ENCODE measurements at places on chromosomes 1 and 21.

DNA sequence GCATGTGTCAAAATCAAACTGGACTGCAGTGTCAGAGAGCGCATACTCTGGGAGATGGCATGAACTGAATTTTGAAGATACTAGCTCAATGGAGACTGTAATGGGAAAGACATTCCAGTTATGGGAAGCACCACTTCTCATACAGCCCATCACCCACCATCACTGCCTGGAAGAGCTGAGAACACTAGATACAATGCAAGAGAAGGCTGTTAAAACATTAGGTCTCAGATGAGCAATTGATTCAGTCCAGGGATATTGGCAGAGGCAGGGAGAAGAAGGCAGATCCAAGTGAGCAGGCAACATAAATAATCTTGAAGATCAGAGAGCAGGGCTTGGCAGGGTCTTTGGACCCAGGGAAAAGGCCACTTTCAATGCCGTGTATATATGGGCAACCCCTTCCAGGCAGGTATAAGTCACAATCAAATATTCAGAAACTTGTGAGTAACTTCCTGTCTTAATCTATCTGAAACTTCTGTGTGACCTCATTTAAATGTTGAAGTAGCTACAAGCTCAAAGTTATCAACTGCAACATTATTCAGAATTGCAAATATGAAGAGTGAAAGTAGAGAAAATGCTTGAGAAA, 290.3 kb upstream of the SGIP1 start:
- peak; percentile 58 for DNase-seq

- no peak for DNase-seq
Observed at GRCh38 chr1:221886743-221887414, 145.0 kb upstream of the DUSP10 start.

DNA sequence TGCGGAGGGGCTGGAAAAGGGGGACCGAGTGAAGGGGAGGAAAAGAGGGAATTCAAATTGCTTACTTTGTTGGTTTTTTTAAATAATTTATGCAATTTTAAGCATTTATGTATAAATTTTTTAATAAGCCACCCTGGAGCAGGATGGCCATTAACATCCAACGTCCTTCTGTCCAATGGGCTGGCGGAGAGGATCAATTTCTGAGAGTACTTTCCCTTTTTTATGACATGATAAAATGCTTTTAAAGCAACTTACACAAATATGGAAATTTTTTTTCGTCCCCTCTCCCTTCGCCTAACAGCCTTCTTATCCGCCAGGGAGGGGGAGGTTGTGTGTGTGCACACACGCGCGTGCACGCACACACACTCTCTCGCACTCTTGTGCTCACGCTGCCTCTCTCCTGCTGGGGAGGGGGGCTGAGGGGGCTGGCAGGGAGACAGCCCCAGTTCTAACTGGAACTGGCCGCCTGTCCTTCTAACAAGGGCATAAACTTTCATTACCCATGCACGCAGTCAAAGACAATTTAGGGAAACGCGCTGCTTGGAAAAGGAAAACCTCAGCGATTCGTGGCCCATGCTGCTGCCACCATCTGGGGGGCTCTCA, 123.2 kb downstream of the CASZ1 start:
- no peak for DNase-seq

- DNase-seq: no peak
Observed at GRCh38 chr1:203990118-203990517, 82.8 kb upstream of the SOX13 start.

GRCh38 chr1:26582053-26582835, 52.7 kb downstream of the RPS6KA1 start:
- no peak for DNase-seq

DNA sequence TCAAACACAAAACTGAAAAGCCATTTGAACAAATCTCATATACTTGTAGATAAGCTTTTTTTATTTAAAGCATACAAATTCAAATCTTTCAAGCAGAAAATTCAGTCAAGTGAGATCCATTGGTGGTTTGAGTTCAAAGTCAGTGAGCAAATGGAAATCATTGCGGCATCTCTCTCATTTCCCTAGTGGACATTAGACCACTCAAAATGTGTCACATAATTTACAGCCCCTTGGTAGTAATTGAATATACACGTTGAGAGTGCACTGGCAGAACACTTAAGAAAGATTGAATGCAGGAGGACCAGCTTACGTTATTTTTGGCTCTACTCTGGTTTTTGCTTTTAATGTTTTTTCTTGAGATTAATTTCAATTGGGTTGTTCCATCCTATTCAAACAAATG, 633.7 kb downstream of the USP25 start:
- no peak for DNase-seq

GRCh38 chr1:5480906-5481305, 511.3 kb downstream of the NPHP4 start:
- DNase-seq: no peak

- no peak for DNase-seq
Observed at GRCh38 chr1:161039154-161039545, 386 bp upstream of the TSTD1 start.

GRCh38 chr1:18931730-18932129, 24.7 kb downstream of the IFFO2 start:
- no peak for DNase-seq

DNA sequence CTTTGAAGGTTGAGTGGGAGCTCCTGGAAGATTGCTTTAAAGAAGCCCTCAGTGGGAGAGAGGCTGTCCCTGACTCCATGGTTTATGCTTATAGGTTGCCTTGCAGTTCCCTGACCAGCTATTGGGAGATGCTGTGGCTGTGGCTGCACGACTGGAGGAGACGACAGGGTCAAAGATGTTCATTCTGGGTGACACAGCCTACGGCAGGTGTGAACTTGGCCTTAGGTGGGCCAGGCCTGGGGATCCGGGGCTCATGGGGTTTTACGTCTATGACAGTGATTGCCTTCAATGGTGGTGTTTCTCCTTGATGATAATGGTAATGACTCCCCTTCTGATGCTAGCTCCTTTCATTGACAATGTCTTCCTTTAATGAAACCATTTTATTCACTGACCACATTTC, 692 bp downstream of the DPH2 start:
- no peak for DNase-seq

- DNase-seq: no peak
Observed at GRCh38 chr1:76620371-76620770, 246.9 kb upstream of the ST6GALNAC5 start.

DNA sequence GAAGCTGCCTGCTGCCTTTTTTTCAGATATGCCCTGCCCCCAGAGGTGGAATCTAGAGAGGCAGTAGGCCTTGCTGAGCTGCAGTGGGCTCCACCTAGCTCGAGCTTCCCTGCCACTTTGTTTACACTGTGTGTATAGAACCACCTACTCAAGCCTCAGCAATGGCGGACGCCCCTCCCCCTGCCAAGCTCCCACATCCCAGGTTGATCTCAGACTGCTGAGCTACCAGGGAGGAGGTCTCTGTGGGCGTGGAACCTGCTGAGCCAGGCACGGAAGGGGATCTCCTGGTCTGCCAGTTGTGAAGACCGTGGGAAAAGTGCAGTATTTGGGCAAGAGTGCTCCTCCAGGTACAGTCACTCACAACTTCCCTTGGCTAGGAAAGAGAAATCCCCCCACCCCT, 65.1 kb downstream of the MSH4 start:
- DNase-seq: no peak
